Stimulated activated CD8-positive, alpha-beta memory T cell treated with anti-CD3 and anti-CD28 coated beads, Interleukin-7, amount 100 ng/mL, for 24 hours (primary cell): ENCODE measurements at places on chromosomes 1 and 21.

DNA sequence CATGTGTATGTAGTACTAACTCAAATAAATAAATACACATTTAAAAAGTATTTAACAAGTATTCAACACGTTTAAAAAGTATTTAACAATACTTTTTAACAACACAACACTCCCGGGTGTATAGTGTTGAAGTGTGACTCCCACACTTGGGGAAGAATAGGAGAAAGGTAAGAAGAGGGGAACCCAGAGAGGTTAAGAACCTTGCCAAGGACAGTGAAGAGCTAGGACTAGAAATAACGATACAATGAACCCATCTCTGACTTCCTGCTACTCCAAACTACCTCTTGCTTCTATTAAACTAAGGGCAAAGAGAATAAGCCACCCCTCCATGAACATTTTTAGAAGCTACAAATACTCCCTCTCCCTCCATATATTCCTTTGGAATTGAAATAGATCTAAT lies 1.7 kb upstream of the GFI1 start:
- no peak for DNase-seq

DNA sequence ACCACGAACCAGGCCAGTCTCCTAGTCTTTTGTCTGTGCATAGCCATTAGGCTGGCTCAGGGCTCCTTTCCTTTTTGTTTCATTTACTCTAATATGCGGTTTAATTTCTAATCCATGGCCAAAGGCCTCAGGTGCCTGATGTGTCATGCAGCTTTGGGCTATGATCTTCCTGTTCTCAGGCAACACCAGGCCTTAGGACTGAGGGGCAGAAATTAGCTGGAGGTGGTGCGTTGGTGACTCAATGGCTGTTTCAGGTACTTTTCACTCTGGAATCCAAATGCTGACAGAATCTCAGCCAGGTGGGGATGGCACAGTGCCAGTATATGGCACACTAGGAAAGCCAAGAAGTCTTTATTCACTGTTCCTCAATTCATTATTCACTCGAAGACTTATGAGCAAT lies 105.3 kb downstream of the CACNA1E start:
- DNase-seq: no peak

DNA sequence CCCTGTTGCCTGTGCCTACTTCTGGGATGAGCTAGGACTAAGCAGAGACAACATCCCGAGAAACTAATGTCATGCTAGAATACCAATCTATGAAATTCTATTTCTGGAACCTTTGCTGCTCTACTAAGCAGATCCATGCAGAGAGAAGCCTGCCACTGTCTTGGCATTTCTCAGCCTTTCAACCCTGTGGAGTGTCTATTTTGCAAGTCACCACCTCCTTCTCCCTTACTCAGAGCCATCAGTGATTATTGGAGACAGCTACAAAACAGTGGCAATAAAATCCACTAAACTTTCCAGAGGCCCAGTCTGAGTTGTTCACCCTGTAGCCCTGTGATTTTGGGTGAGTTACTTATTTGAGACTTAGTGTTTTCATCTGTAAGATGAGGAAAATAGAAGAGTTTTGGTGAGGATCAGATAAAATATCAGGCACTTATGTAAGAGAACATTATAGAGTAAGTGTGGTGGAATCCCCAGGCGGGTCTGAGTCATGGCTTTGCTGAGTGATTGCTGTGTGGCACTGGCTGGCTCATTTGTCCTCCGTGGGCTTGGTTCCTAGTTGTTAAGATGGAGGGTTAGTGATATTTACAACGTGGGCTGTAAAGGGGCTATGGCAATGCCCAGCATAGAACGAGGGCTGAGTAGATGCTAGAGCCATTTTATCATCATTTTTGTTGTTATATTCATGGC lies 61.1 kb downstream of the FMN2 start:
- DNase-seq: no peak

GRCh38 chr1:116242741-116243140 lies 130.3 kb upstream of the ATP1A1 start:
- DNase-seq: no peak

GRCh38 chr1:36908096-36908495 lies 126.2 kb downstream of the GRIK3 start:
- DNase-seq: no peak

DNA sequence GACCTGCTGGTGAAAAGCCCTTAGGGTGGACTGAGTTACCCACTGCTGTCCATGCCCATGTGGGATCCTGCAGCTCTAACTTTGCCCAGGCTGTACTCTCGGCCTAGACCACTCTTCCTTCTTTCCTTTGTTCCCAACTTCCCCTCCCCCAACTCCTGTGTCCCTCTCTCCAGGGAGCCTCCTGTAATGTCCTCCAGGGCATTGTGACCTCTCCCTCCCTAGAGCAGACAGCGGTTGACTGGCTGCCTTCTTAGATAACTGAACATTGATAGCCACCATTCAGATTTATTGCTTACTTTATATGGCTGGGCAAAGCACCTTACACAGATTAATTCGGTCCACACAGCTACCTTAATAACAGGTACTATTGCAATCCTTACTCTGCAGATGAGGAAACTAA lies 5.0 kb downstream of the RUNX1 start:
- DNase-seq: no peak

- no peak for DNase-seq
Observed at GRCh38 chr1:9374748-9375341, 82.2 kb downstream of the SPSB1 start.

- no peak for DNase-seq
Observed at GRCh38 chr1:117783606-117784396, 145.6 kb downstream of the GDAP2 start.

DNA sequence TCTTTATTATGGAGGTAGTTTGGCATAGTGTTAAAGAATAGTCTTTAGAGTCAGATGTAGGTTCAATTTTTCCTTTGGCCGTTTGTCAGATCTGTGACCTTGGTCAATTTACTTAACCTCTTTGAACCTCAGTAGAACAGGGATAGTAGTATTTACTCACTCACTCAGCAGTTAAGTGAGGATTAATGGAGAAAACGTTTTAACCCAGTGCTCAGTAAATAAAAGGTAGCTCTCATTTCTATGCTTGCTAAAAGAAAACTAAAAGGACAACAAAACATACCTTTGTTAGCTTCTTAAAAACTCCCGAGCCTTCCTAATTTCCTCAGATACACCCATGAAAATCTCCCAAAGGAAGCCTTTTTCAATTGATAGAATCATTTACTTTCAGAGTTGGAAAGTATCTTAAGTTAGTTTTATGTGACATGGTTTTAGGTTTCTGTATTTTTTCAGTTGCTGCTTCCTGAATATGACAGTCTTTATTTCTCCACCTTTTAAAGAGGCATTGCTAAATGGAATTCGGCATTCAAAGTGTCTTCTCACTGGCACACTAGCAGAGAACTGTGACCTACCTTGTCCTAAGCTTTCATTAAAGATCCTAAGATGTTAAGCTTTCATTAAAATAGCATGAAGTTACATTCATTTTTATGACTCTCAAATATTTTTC lies 7.8 kb downstream of the ABCD3 start:
- DNase-seq: no peak

GRCh38 chr1:10825592-10825991 lies 29.1 kb upstream of the CASZ1 start:
- no peak for DNase-seq
